ENCODE measurements at places on chromosomes 3 and 15. TPM values are rescaled to one million over a fixed set of nuclear protein-coding genes. Genes with fewer than 3 reads are reported as not detected.

GPR62 gene
- 0.08 TPM for total RNA-seq

SH2D7 gene
- not detected for total RNA-seq

ZNF80 gene
- total RNA-seq = not detected

OSBPL10 gene
- total RNA-seq = 11.4 TPM

SCAANT1 gene
- not detected for total RNA-seq

C2CD4B gene
- total RNA-seq = 4.1 TPM

PATL2 gene
- not detected for total RNA-seq

SMCO1 gene
- not detected for total RNA-seq

NAALADL2 gene
- total RNA-seq = 2.4 TPM

GNAT1 gene
- not detected for total RNA-seq

SLC7A14 gene
- under 0.01 TPM for total RNA-seq

TRMT10C gene
- total RNA-seq = 33.1 TPM

SLC22A14 gene
- total RNA-seq = not detected

GUCA1C gene
- not detected for total RNA-seq

LINGO1 gene
- total RNA-seq = not detected

NUP210 gene
- not detected for total RNA-seq

GAP43 gene
- total RNA-seq = not detected

SLC38A3 gene
- 0.40 TPM for total RNA-seq

U2SURP gene
- 35.6 TPM for total RNA-seq

SCG3 gene
- not detected for total RNA-seq

KLHDC8B gene
- total RNA-seq = 42.7 TPM

THSD4 gene
- 2.6 TPM for total RNA-seq

CXCR6 gene
- not detected for total RNA-seq

ITIH1 gene
- total RNA-seq = not detected

NOX5 gene
- 0.39 TPM for total RNA-seq

BDH1 gene
- 3.7 TPM for total RNA-seq
